NCI-H774 (cell line): ENCODE measurements at places on chromosomes 3 and 15.

DNA sequence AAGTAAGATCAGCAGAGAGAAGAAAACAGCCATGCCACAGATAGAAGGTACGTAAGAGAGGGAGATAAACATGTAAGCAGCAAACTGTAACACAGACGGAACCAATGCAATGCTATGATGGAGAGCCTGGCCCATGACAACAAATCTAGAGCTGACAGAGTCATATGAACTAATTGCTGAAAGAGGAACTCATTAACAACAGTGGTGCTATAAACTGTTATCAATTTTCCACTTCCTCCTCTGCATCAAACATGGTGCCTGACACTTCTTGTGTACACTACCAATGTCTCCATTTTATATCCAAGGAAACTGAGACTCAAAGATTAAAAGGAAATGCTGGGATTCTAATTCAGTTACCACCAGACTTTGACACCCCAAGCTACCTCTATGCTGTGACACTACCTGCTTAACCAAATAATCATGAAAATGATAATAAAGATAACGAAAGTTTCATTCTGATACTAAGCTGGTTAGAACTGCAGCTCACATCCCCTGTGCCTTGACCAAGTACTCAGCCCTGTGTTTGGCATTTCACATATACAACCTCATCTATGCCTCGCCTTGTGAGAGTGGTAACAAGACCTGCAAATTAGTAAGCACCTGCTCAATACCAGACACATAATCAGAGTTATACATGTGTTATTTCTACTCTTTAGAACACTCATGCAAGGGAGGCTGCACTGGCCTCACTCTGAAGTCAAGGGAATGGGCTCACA lies 79.3 kb downstream of the ANO10 start:
- no peak for DNase-seq

DNA sequence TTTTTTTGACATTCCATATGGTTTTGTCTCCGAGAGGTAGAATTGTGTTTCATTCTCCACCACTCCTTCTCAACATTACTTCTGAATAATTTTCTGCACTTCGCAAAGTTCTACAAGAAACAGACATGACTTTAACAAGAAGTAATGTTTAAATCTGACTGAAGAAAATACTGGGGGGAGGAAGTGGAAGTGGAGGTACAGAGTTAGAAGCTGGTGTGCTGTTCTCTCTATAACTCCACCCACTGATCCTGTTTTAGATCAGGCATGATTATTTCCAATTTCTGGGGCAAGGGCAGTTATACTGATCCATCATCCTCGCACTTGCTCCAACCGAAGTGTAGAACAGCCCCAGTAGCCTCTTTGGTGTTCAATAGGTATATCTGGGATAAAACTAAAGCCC lies 9.2 kb upstream of the MCCC1 start:
- no peak for DNase-seq

DNA sequence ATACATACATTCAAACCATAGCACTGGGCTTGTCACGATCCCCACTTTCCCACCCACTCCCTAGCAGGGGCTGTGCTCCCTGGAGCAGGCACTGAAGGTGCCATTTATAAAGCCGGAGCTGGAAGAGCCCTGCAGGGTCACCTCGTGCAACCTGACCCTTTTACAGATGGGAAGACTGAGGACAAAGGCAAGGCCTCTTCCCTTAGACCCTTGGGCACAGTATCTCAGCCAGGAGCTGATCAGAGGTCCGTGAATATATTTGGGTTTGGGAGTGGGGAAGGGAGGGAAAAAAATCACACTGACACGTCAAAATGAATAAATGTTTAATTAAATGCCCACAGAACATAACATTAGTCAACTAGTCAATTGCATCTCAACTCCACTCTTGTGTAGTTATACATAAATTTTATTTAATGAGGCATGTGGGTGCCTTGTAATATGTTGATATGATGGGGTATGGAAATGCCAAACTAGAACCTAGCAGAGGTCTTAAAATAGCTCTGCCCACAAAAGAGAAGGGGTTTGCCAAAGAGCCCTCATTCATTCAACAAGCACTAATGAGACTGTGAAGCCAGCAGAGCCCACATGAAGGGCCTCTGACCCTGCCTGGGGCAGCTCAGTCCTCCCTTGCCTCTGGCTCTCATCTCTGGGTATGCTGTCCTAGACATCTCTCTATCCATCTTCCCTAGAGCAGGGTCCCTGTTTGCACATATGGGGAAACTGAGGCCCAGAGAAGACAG lies 119.4 kb downstream of the NUP210 start:
- DNase-seq: no peak

DNA sequence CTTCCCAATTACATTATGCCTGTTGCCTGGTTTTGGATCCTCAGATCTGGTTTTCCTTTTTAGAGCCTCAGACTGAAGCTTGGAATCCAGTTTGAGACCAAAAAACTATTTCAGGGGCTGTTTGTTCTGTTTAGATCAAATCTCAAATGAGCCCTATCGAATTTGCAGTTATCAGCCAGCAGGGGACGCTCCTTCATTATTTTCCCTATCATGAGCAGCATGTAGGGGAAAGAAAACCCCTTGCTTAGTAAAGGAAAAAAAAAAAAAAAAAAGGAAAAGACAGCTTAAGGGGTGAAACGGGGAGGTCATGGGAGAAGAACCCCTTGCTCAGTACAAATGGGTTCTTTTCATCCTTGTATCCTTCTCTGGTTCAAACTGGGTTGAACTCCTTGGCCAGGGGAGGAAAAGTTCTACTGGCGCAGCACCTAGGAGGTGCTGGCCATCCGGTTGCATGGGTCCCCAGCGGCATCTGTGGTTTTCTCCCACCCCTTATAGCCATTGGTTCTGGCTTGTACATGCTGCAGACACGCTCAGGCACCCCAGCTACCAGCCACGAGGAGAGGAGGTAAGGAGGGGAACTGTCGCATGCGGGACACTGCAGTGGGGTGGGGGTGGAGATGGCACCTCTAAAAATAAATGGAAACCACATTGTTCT lies 1375.1 kb upstream of the ALCAM start:
- no peak for DNase-seq

GRCh38 chr3:23592961-23593931 lies 212.5 kb upstream of the UBE2E1 start:
- no peak for DNase-seq

GRCh38 chr3:177257625-177258024 lies 60.3 kb upstream of the TBL1XR1 start:
- no peak for DNase-seq

DNA sequence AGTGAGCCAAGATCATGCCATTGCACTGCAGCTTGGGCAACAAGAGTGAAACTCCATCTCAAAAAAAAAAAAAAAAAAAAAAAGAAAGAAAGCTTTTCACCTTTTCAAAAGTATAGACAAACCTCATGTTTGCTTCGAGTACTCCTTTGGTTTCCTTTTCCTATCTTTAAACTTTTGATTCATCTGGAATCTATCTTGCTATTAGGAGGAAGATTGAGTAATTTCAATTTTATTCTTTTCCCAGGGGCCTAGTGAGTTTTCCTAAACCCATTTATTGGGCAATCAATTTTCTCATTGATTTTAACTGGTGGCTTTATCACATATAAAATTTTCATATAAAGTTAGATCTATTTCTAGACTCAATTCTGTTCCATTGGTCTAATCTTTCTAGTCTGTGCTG lies 190.5 kb upstream of the VEPH1 start:
- no peak for DNase-seq

GRCh38 chr3:134008630-134009156 lies 21.0 kb downstream of the SLCO2A1 start:
- no peak for DNase-seq

DNA sequence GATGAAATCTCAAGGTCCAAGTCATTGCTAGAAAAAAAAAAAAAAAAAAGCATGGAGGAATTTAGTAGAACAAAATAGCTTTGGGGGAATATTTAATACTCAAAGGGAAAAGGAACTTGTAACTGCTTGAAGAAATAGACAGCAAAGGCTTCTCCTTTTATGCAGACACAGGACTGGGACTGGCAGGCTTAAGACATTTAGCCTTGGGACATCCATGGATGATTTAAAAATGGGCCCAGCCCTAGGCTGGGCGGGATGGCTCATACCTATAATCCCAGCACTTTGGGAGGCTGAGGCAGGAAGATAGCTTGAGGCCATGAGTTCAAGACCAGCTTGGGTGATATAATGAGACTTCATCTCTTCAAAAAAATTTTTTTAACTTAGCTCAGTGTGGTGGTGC lies 19.8 kb downstream of the RPSA start:
- DNase-seq: no peak

GRCh38 chr3:62876064-62876463 lies 848 bp upstream of the CADPS start:
- peak; percentile 25 for DNase-seq

DNA sequence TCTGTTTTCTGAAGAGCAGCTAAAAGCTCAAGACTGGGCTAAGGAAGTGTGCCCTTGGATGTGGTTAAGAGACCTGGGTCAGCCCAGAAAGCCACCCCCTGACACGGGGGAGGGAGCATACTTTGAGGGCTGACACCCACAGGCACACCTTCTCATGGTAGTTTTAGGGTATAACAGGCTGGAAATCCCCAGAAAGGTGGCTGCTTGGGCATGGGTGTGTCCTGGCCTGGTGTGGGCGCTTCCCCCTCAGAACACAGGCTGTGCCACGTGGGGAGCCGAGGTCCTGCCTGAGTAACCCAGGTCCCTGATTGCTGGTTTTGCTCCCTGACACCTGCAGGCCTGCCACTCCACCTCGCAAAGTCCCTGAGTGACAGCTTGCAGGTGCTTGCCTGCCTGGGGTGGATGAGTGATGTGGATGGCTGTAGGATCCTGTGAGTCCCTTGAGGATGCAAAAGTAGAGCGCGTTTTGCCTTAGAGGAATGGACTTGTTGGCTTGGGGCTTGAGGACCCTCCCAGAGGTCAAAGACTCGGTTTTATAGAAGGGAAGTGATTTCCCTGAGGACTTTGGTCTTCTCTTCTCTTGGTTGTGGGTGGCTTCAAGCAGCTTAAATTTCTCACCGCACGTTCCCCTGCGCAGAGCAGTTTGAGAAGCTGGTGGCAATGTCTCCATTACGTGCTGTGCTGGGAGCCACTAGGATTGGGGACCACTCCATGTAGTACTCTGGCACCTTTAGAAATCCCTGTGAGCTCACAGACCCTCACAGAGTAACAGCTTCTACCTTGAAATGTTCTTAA lies 94.4 kb downstream of the DNASE1L3 start:
- no peak for DNase-seq

DNA sequence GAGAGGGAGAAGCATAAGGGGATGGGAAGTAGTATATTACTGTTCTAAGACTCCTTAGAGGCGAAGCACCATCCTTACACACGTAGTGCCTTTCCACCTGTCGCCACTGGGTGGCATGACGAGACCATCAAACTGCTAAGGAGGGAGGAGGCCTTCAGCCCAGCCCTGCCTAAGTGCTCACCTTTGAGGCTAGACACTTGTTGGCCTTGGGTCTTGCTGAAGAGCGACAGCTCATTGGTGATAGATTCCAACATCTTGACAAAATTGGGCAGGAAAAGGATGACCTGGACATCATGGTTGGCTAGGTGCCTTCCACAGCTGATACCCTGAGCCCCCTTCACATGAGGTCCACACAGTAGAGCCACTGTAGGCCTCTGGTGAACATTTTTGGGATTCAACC lies 19.6 kb downstream of the CLK3 start:
- peak; percentile 31 for DNase-seq

GRCh38 chr3:151688571-151688970 lies 45.2 kb upstream of the AADACL2 start:
- DNase-seq: no peak

- no peak for DNase-seq
Observed at GRCh38 chr15:76576523-76577279, 240.1 kb downstream of the ISL2 start.

GRCh38 chr3:45887759-45888511 lies 1.6 kb downstream of the CCR9 start:
- DNase-seq: no peak

- DNase-seq: no peak
Observed at GRCh38 chr3:124258057-124258500, 266.2 kb upstream of the ROPN1 start.

DNA sequence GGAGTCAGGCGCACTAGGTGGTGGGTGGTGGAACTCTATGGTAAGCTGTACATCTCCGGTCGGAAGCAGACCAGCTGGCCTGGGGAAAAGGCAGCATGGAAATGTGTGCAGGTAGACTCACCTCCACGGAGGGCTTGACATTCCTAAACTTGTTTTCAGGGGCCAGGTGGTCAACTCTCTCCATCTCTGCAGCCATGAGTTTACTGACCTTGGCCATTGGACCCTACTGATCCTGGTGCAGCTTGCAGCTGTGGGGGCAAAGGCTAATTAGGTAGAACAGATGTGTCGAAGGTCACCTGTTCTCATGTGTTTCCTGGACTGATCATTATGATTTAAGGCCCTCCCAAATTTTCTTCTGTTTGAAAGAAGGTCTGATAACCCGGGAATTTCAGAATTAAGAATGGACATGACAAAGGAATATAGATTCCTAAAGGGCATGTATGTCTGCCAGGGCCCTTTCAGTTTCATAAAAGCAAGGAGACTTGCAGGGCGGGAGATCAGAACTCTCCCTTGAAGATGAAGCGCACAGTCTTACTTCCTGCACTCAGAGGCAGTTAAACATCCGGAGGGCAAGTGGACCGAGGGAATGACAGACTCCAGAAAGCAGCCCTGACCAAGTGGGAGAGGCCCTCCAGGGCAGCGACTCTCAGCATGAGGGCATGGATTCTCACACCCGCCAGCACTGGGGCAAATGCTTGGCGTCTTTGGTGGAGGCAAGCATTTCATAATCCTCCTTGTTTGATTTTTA lies 56.1 kb upstream of the CMTM7 start:
- no peak for DNase-seq

- no peak for DNase-seq
Observed at GRCh38 chr3:167843886-167844285, 108.4 kb downstream of the SERPINI1 start.

DNA sequence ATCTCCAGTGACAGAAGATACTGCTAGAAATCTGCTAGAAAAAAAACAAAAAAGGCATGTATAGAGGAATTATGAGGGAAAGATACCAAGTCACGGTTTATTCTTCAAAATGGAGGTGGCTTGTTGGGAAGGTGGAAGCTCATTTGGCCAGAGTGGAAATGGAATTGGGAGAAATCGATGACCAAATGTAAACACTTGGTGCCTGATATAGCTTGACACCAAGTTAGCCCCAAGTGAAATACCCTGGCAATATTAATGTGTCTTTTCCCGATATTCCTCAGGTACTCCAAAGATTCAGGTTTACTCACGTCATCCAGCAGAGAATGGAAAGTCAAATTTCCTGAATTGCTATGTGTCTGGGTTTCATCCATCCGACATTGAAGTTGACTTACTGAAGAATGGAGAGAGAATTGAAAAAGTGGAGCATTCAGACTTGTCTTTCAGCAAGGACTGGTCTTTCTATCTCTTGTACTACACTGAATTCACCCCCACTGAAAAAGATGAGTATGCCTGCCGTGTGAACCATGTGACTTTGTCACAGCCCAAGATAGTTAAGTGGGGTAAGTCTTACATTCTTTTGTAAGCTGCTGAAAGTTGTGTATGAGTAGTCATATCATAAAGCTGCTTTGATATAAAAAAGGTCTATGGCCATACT lies 4.0 kb downstream of the B2M start:
- DNase-seq: no peak

- no peak for DNase-seq
Observed at GRCh38 chr15:65757256-65757655, 34.8 kb downstream of the DENND4A start.

- DNase-seq: no peak
Observed at GRCh38 chr3:17642474-17642873, 100.0 kb downstream of the TBC1D5 start.
